ENCODE measurements at places on chromosomes 1 and 21. TPM values are rescaled to one million over a fixed set of nuclear protein-coding genes. Genes with fewer than 3 reads are reported as not detected.
A peak's percentile ranks its signal among the peaks of the same experiment; 100 is the strongest.

ORC1 gene
- 2.7 TPM for total RNA-seq

KLHDC7A gene
- total RNA-seq, result 3.3 TPM

NTRK1 gene
- total RNA-seq, result 0.37 TPM

CHRNB2 gene
- 0.21 TPM for total RNA-seq

CEP104 gene
- total RNA-seq, result 20.3 TPM

LAD1 gene
- 12.6 TPM for total RNA-seq

PRAMEF12 gene
- total RNA-seq, result not detected

CRYBG2 gene
- 1.5 TPM for total RNA-seq

RGS16 gene
- total RNA-seq, result 7.9 TPM

FMO1 gene
- total RNA-seq, result 3.5 TPM

HEYL gene
- total RNA-seq, result 7.9 TPM

RAP1A gene
- 89.8 TPM for total RNA-seq

FAF1 gene
- total RNA-seq, result 84.6 TPM

DNA sequence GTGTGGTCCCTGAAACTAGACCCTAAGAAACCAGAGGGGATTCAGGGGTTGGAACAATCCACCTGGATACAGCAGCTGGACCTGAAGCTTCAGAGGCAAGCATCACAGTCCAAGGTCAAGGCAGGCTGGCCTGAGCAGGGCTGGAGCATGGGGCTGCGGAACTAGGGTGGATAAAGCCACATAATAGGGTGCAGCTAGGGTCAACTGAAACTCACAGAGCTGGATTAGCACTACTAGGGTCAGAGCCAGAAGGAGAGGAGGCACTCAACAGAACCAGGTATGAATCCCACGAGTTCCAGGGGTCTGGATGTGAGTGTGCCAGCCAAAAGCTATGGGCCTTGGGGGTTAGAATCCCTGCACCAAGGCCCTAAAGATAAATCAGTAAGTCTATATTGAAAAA is 231.0 kb upstream of the KIAA0040 start:
- DNase-seq, result no peak

DNA sequence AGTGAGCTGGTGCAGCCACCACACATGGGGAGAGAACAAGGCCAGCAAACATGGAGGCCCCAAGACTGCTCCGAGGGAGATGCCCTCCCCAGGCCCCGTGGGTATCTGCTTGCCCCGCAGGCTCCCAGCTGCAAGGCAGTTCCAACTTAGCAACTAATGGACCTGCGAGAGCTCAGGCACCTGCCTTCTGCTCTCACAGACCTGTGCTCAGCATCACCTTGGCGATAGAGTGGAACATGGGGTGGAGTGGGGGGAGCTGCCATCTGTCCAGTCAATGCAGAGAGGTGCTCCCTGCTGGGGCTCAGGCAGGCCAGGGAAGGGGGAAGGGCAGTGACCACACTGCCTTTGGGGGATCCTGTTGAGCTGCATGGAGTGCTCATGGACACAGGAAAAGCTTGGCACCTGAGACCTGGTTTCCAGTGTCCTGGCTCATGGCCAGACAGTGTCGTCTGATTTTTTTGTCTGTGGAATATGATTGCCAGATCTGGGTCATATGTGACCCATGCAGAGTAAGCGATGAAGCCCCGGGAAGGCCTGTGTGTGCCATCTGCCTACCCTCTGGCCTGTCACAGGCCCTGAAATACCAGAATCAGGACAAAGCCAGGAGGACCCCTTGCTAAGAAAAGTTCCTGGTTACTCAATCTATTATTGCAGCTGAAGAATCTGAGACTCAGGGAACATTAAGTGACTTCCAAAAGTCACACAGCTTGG is 39.9 kb upstream of the TENT5C start:
- DNase-seq, result no peak

DNA sequence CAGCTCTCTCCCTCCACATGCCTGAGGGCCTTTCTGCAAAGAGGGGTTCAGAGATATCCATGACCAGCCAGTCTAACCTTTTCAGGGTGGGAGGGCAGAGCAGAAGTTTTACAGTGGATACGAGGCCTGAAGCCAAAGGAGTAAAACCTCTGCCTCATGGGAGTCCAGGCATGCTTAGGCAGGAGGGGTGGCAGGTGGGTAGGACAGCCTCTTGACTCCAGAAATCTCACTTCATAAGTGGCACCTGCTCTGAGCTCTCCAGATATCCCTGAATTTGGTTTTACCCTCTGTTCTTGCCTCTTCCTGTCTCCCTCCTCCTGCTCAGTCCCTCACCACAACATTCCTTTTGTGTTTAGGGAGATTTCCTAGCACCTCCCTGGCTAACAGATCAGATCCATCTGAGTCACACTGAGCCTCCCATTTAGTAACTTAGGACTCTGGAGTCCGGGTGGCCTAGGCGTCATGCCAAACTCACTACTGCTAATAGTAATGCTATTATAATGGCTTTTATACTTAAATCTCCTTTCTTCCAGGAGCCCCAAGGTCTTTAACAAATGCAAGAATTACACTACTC is 201.0 kb downstream of the HS2ST1 start:
- no peak for DNase-seq

DNA sequence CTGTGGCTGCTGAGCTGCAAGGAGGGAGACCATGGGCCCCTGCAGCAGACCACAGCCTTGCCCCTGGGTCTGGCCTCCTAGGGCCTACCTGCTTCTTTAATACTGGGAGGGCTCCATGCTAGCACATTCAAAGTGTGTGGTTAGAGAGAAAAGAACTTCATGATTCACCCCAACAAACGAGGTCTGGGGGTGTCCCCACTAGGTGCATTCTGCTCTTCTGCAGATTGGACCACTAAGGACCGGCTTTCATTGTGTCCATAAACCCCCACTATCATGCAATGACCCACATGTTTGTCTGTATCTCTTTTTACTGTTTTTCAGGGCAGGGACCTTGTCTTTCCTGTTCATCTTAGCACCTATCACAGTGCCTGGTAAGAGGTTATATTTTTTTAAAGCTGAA is 185.4 kb downstream of the OMA1 start:
- no peak for DNase-seq

- DNase-seq, result no peak
Measured at GRCh38 chr1:40703316-40703715, 11.8 kb downstream of the NFYC start.

GRCh38 chr1:226369110-226369509 is 38.8 kb downstream of the PARP1 start:
- DNase-seq, result no peak

DNA sequence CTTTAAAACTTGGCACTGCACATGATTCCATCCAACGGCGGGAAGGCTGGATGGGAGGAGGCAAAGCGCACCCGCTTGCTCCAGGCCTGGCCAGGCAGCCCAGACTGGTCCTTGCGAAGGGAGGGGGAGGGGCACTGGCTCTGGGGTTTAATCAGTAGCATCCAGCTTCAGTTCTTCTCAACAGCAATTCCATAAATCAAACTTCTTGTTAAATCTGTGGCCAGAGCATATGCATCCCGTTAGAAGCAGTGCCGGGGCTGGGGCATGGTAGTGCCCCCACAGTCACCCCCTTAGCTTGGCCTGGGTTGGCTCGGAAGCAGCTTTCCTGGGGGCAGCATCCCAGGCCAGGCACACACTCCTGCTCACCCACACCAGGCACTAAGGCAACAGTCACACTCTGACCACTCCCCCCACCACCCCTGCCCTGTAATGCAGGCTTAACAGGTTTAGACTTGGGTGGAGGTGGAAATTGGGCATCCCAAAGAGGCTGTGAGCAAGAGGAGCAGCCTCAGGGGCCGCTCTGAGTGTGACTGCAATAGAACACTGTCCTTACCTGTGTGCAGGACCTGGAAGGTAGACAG is 94.1 kb upstream of the CASZ1 start:
- DNase-seq, result no peak

DNA sequence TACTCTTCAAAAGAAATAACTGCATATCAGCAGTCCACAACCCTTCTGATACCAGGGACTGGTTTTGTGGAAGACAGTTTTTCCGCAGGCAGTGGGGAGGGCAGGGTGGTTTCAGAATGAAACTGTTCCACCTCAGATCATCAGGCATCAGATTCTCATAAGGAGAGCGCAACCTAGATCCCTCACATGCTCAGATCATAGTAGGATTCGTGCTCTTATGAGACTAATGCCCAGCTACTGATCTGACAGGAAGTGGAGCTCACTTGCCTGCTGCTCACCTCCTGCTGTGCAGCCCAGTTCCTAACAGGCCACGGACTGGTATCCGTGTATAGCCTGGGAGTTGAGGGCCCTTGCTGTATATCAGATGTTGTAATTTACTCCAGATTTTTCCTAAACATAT is 11.5 kb downstream of the RO60 start:
- DNase-seq, result no peak

- no peak for DNase-seq
Measured at GRCh38 chr1:89980605-89981004, 14.3 kb upstream of the ZNF326 start.

- DNase-seq, result no peak
Measured at GRCh38 chr1:207959141-207959825, 48.4 kb upstream of the CD34 start.

DNA sequence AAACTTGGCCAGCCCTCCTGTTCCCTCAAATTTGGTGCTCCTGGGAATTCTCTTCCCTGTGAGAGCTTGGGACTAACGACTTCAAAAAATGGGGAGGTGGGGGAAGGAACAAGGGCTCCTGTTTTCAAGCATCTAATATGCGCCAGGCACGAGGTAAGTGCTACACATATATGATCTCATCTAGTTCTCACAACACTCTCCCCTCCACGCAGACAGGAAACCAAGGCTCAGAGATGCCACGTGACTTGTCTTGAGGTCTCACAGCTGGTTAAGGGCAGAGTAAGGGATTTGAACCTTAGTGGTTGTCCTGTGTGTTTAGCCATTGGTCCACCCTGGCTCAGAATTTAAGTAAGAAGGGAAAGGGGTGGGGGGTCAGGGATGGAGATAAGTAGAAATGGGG is 125.9 kb downstream of the DMRTB1 start:
- no peak for DNase-seq

DNA sequence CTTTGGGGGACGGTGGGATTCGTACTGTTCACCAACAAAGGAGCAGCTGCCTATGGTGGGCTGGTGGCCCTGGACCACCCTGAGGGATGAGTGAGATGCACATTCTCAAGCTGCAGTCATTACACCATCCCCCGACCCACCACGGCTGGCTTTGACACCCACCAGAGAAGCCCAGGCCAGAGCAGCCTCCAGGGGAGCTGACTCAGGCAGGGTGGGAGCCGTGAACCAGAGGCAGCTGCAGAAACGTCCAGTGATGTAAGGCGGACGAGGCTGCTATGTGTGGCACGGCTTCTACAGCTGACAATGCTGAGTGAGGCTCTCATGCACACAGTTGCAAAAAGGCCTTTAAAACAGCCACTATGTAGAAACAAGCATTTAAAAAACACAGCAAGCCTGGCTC is 40.1 kb downstream of the CHAF1B start:
- DNase-seq, result no peak

GRCh38 chr1:84598418-84598817 is 24.2 kb upstream of the CTBS start:
- no peak for DNase-seq

DNA sequence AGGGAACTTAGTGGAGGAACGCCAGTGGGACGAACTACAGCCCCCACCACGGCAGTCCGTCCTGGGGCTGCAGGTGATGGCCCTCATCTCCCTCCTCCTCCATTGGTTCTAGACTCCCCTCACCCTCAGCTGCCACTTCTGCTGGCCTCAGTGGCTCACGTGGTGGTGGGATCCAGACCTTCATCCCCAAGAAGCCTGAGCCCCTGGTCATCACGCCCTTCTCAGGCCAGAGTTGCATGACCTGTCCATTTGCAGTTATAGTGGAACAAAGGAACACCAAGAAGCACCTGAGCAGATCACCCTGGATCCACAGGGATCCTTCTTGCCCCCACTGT is 13.0 kb upstream of the FAM110D start:
- no peak for DNase-seq

DNA sequence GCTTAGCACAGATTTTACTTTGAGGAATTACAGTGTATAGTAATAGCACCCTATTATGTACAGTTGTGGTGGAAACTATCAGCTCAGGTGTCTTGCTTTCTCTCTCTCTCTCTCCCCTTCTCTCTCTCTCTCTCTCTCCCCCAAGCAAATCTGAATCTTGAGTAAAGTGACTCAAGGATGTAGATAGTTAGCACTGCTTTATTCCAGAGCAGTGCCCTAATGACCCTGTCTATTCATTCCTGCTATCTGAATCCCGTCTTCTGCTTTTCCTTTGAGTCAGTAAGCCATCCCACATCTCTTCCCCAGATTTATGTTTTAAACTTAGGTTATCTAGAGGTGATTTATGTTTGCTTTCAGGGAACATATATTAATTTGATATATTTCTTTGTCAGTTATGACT is 5.2 kb upstream of the HPCAL4 start:
- DNase-seq, result no peak

- no peak for DNase-seq
Measured at GRCh38 chr1:197451381-197451780, 183.3 kb downstream of the CRB1 start.

DNA sequence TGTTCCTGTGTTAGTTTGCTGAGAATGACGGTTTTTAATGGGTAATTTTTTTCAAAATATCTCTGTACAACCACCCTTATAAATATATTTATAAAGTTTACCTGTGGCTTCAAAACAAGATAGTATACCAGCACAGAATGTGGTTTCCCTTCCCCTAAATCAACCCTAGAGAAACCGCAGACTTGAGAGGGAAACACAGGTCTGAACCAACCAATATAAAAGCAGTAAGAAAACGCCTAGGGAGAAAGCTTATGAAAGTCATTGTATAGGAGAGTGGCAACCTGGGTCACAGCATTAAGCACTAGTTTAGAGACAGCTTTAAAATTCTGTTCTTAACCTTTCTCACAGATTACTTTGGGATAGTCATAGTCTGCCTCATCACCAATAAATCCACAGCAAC is 180.6 kb upstream of the LHX8 start:
- DNase-seq, result no peak

GRCh38 chr1:54407404-54408146 is 1.4 kb upstream of the SSBP3 start:
- DNase-seq, result peak; percentile 94

DNA sequence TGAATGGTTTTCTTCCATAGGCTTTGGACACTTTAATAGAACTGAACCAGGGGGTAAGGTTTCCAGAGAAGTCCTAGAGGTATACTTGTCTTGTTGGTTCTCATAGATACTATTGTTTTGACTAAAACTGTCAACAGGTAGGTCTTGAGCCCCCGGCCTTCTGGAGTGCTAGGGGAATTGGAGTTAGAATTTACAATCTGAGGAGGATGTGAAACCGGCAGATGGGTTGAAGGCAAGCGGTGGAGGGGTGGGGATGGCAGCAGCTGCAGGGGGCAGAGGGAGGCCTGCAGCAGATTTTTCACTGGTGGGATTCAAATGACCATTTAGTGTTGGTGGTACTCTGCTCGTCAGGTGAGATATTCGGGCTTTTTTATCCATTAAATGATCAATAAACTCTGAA is 4.3 kb upstream of the CD1D start:
- no peak for DNase-seq

Data from urinary bladder (tissue), 4 donors.